ENCODE measurements at places on chromosomes 4 and X. TPM values are rescaled to one million over a fixed set of nuclear protein-coding genes. Genes with fewer than 3 reads are reported as not detected.

The TBC1D25 gene
- 9.5 TPM for total RNA-seq

The CYBB gene
- total RNA-seq = 0.12 TPM

The SSX1 gene
- not detected for total RNA-seq

The CXXC4 gene
- total RNA-seq = not detected

The UNC5C gene
- 0.01 TPM for total RNA-seq

The NUDT9 gene
- 23.0 TPM for total RNA-seq

The PABPC5 gene
- not detected for total RNA-seq

The APLN gene
- total RNA-seq = 0.85 TPM

The NEXMIF gene
- 0.01 TPM for total RNA-seq

The CLCN5 gene
- total RNA-seq = 2.2 TPM

The ZAR1 gene
- total RNA-seq = 0.06 TPM

The CSAG3 gene
- total RNA-seq = not detected

The AADAT gene
- 8.9 TPM for total RNA-seq

The TLR3 gene
- total RNA-seq = 0.44 TPM

The MAGEC3 gene
- not detected for total RNA-seq

The SLC10A4 gene
- 7.8 TPM for total RNA-seq

The SMIM10L2A gene
- 0.14 TPM for total RNA-seq

The CENPVL2 gene
- not detected for total RNA-seq

The GLUD2 gene
- 3.1 TPM for total RNA-seq

The UGT2B11 gene
- 0.12 TPM for total RNA-seq

The JCHAIN gene
- 0.46 TPM for total RNA-seq

The BEX3 gene
- total RNA-seq = 246 TPM

The CXCR3 gene
- total RNA-seq = 0.16 TPM

The GASK1B gene
- 0.39 TPM for total RNA-seq

The BEX2 gene
- total RNA-seq = 9.6 TPM

The PF4V1 gene
- total RNA-seq = not detected

The SOX3 gene
- total RNA-seq = not detected

The PWWP3B gene
- total RNA-seq = not detected

The TRIM61 gene
- not detected for total RNA-seq

The CENPVL1 gene
- not detected for total RNA-seq

The NR3C2 gene
- total RNA-seq = not detected
